Natural killer cell treated with Interleukin-12 subunit alpha and Interleukin-12 subunit beta and Interleukin-15 and Interleukin-18, amount 100 ng/mL, for 72 hours (primary cell): ENCODE measurements at places on chromosomes 4 and X. TPM values are rescaled to one million over a fixed set of nuclear protein-coding genes. Genes with fewer than 3 reads are reported as not detected.

The SOWAHB gene
- total RNA-seq, result not detected

GRCh38 chrX:115531818-115532403 is 29.1 kb upstream of the PLS3 start:
- H3K36me3 ChIP-seq, result no peaks in the 10 kb centered on the region
- no peak overlapping the region for H3K4me3 ChIP-seq
- no peaks in the 10 kb centered on the region for H3K27me3 ChIP-seq
- H3K4me1 ChIP-seq, result no peaks in the 10 kb centered on the region
- no peak overlapping the region for H3K27ac ChIP-seq

- H3K4me3 ChIP-seq, result no peak overlapping the region
- DNase-seq, result no peak
- no peaks in the 10 kb centered on the region for H3K36me3 ChIP-seq
- no peaks in the 10 kb centered on the region for H3K4me1 ChIP-seq
- no peaks in the 10 kb centered on the region for H3K27me3 ChIP-seq
- no peak overlapping the region for H3K27ac ChIP-seq
Observed at GRCh38 chrX:63993936-63994335, 208.9 kb upstream of the ARHGEF9 start.

GRCh38 chr4:48042979-48043461 is 26.4 kb downstream of the NIPAL1 start:
- H3K4me3 ChIP-seq, result no peak overlapping the region
- peaks cover 35% of the 10 kb centered on the region for H3K4me1 ChIP-seq
- H3K36me3 ChIP-seq, result no peaks in the 10 kb centered on the region
- peaks cover 65% of the 10 kb centered on the region for H3K27me3 ChIP-seq
- no peak overlapping the region for H3K27ac ChIP-seq
- no peak for DNase-seq

DNA sequence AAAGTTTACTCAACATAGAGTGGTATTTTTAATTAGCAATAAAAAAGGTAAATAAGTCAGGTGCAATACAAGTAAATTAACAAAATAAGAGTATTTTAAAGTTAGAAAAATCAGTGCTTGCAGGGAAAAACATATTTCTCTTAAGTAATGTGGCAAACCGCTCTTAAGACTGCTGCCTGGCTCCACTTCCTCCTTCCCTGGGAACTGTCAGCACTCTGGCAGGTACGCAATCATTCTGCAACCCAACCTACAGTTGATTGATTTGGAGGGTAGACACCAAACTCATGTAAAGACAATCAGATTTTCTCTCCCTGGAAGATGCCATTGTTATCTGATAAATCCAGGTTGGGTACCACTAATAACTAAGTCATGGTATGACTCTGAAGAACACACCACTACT is 63.9 kb downstream of the PPP3CA start:
- DNase-seq, result no peak
- H3K27me3 ChIP-seq, result no peaks in the 10 kb centered on the region
- H3K27ac ChIP-seq, result peak overlapping the region; percentile 91
- H3K4me3 ChIP-seq, result peak overlapping the region; percentile 36
- H3K4me1 ChIP-seq, result peaks cover 68% of the 10 kb centered on the region
- no peaks in the 10 kb centered on the region for H3K36me3 ChIP-seq

GRCh38 chr4:158850800-158851644 is 82.2 kb downstream of the FNIP2 start:
- no peaks in the 10 kb centered on the region for H3K36me3 ChIP-seq
- H3K4me3 ChIP-seq, result no peak overlapping the region
- H3K27ac ChIP-seq, result no peak overlapping the region
- H3K27me3 ChIP-seq, result no peaks in the 10 kb centered on the region
- no peak for DNase-seq
- H3K4me1 ChIP-seq, result peaks cover 21% of the 10 kb centered on the region
